Activated naive CD8-positive, alpha-beta T cell treated with anti-CD3 and anti-CD28 coated beads, Interleukin-2, amount 10 ng/mL, durations not matched to agents 7 days and 5 days (primary cell): ENCODE measurements at places on chromosomes 5 and 9. TPM values are rescaled to one million over a fixed set of nuclear protein-coding genes. Genes with fewer than 3 reads are reported as not detected.

The SLC4A9 gene
- total RNA-seq, result 0.31 TPM

The TUSC1 gene
- total RNA-seq, result not detected

The ACOT12 gene
- total RNA-seq, result not detected

The BTNL3 gene
- total RNA-seq, result not detected

The SOX30 gene
- total RNA-seq, result 0.09 TPM

The RMND5B gene
- total RNA-seq, result 11.4 TPM

The PCSK5 gene
- total RNA-seq, result 6.0 TPM

The SMIM33 gene
- total RNA-seq, result 0.34 TPM

The EQTN gene
- not detected for total RNA-seq

The SPATA31C1 gene
- not detected for total RNA-seq

The KCNIP1 gene
- not detected for total RNA-seq

The ZNF354C gene
- 9.4 TPM for total RNA-seq

The LCN2 gene
- not detected for total RNA-seq

The FAM151B gene
- total RNA-seq, result not detected

The MATR3 gene
- total RNA-seq, result 174 TPM

The ISOC1 gene
- 16.2 TPM for total RNA-seq

The C8G gene
- total RNA-seq, result 3.6 TPM

The PCDHB3 gene
- not detected for total RNA-seq

The ANAPC2 gene
- 87.8 TPM for total RNA-seq
